ENCODE measurements at places on chromosomes 5 and 9.

- DNase-seq = no peak
Observed at GRCh38 chr9:15403155-15403554, 19.5 kb upstream of the SNAPC3 start.

DNA sequence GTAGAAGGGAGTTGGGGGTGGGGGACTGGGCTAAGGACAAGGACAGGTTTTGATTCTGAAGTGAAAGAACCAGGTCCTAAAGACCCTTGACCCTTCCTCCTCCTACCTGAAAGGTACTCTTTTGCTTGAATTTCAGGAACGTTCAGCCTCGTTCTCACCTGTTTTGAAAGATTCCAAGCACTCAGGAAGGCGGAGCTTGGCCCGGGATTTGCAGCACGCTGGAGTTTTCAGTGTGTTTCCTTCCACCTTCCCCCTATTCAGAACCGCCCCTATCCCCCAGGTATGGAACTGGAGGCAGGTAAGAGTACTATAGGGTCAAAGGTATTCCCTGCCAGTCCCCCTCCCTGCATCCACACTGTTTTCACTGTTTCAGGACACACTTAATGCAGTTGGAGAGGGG is 7.1 kb downstream of the EGR1 start:
- DNase-seq = no peak

DNA sequence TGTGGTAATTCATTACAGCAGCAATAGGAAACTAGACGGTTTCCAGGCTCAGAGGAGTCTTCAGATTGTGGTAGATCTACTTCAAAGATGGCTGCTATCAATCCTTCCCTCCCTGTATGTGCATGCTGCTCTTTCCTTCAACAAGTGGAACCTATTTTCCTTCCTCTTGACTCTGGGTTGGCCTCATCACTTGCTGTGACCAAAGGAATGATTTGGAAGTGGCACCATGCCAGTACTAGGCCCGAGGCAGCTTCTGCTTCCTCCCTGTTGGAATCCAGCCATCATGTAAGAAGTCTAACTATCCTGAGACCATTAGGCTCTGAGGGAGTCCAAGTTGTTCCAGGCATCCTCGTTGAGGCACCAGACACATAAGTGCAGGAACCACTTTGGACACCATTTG is 46.5 kb upstream of the MCTP1 start:
- DNase-seq = no peak

DNA sequence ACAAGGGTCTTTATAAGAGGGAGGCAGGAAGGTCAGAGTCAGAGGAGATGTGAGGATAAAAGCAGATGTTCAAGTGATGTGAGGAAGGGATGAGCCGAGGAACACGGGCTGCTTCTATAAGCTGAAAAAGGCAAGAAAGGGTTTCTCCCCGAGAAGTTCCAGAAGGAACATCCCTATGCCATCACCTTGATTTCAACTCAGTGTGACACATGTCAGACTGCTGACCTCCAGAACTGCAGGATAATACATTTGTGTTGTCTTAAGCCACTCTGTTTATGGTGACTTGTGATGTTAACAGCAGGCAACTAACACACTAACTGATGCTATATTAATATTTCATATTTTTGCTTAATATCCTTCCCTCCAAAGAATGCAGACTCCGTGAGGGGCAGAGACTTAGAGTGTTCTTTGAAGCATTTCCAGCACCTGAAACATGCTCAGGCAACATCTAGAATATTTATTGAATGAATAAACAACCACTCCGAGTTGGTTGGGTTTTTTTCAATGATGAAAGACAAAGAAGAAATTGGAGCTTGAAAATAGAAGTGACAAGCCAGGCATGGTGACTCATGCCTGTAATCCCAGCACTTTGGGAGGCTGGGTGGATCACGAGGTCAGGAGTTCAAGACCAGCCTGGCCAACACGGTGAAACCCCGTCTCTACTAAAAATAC is 77.6 kb upstream of the ADRA1B start:
- no peak for DNase-seq

GRCh38 chr5:59845730-59846129 is 47.8 kb downstream of the PDE4D start:
- no peak for DNase-seq

- no peak for DNase-seq
Observed at GRCh38 chr9:89291741-89292140, 19.3 kb upstream of the CKS2 start.

GRCh38 chr5:45793638-45794532 is 97.7 kb upstream of the HCN1 start:
- DNase-seq = no peak

- no peak for DNase-seq
Observed at GRCh38 chr9:6899274-6899673, 141.5 kb downstream of the KDM4C start.

GRCh38 chr9:113674436-113674835 is 201.7 kb upstream of the ZNF618 start:
- no peak for DNase-seq

DNA sequence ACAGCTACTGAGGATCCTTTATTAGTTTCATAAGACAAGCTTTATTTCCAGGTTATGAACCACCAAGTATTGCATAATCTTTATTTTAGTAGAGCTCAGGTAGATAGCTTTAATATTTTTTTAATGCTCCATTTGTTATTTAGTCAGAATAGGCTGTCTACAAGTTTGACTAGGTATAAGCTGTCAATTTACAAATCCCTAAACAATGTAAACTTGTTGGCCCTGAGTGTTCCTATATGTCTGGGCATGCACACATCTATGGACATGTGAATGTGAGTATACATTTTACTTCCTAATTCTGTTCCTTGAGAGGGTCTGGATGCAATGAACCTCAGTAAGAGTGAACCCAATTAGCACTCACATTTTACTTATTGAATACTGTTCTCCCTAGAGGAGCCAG is 722.2 kb upstream of the PTPRD start:
- DNase-seq = no peak

- DNase-seq = no peak
Observed at GRCh38 chr9:36788534-36788933, 215.8 kb downstream of the MELK start.

DNA sequence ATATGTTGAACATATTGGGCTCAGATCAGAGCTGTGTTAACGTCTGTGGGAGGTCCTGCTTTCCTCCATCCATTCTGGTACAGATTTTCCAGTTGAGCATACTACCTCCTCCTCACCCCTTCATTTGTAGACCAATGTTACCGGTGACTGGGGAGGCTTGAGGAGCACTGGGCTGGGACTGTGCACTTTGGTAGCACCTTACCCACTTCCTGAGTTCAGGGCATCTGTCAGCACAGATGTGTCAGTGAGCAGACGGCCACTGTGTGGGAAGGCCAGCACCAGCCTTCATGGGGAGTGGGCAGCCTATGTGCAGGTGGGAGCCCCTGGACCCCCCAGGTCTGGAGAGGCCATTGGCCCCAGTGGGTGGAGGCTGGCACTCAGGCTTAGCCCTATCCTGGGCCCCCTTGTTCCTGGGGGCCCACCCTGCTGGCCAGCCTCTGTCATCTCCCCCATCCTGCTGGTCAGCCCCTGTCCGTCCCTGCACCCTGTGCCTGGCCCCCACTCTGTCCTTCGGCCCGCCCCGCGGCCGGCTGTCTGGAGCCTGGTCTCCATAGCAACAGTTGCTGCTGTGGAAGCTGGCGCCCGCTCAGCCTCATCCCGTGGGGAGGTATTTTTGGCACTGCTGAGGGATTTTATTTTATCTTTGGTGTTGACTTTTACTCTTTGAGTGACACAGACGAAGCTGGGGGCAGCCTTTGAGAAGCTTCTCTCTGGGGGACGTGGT is 21.3 kb downstream of the WNK2 start:
- no peak for DNase-seq

DNA sequence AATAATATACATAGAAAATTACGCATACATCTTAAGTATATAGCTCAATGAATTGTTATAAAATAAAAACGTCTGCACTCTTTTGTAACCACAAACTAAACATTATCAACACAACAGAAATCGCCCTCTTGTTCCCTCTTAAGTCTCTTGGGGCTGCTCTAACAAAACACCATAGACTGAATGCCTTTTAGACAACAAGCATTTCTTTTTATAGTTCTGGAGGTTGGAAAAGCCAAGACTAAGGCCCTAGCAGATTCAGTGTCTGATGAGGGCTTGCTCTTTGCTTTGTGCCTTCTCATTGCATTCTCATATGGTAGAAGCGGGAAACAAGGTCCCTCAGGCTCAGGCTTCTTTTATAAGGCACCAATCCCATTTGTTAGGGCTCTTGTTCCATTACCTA is 4.9 kb upstream of the IFNB1 start:
- DNase-seq = no peak

GRCh38 chr9:132723809-132724208 is 53.5 kb downstream of the GTF3C4 start:
- DNase-seq = no peak

GRCh38 chr5:96658272-96658671 is 3.9 kb upstream of the CAST start:
- no peak for DNase-seq

GRCh38 chr9:121878271-121878822 is 214.8 kb downstream of the TTLL11 start:
- DNase-seq = no peak

GRCh38 chr9:107631788-107632187 is 142.2 kb upstream of the KLF4 start:
- no peak for DNase-seq

- no peak for DNase-seq
Observed at GRCh38 chr9:70260606-70261005, 1.8 kb downstream of the SMC5 start.

DNA sequence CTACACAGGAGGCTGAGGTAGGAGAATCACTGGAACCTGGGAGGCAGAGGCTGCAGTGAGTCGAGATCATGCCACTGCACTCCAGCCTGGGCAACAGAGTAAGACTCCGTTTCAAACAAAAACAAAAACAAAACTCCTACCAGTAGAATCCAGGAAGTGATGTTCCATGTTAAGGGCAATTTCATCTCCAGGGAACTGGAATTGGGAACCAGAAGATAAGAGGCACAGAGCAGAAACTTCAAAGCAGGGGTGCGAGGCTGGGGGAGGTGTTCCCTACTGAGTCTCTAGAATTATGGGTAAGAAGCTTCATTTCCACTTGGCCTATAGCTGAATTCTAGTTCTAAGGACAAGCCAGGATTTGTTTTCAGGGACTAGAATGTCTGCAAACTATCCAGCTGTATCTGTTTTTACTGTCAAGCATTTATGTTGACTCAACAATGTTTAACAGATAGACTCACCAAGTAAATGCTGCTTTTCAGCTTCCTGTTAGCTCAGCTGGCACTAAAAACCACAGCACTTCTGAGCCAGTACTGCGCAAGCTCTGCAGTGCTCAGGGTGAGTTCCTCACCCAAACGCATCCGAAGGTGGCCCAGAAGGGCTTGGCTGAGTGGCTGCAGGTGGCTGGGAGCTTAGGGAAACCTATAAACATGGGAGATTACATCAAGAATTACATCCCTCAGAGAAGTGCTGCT is 320.1 kb downstream of the MTRR start:
- no peak for DNase-seq

GRCh38 chr5:139698490-139699146 is 50.5 kb downstream of the CXXC5 start:
- DNase-seq = no peak

DNA sequence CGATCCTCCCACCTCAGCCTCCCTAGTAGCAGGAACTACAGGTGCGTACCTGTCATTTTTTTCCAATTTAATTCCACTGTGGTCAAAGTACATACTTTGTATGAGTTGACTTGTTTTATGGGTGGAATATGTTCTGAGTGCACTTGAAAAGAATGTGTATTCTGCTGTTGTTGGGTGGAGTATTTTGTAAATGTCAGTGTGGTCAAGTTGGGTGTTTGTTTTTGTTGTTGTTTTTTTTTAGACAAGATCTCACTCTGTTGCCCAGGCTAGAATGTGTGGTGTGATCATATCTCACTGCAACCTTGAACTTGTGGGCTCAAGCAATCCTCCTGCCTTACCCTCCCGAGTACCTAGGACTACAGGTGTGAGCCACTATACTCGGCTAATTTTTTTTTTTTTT is 17.9 kb downstream of the SLC25A25 start:
- DNase-seq = no peak
